ENCODE measurements at places on chromosomes 2 and 18.

- peak; percentile 58 for DNase-seq
Measured at GRCh38 chr2:147559070-147559725, 285.6 kb upstream of the ACVR2A start.

DNA sequence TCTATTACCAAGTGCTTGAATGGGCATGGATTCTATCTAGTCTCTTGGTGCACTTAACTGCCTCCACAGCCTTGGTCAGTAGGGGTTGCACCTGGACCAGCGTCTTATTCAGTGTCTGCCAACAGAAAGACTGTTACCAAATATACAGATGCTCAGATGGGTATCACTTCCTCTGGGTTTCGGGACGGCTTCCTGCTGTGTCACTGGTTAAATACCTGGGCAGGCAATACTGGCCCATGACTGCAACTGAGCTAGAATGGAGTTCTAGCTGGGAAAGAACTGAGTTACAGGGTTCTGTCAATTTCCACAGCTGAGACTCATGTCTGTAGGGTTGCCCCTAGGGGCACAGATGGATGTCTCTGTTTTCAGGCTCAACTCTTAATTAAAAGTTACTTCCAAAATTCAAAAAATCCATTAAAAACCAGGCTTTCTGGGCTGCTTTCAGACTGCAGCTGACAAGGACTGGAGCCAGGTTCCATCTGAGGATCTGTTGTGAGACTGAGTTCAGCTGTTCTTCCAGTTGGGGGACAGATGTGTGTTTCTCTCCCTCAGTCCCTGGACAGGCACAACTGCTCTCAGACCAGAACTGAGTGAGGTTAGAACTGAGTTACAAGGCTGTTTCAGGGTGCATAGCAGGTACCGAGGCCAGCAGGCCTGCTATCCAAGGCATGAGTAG lies 789.6 kb upstream of the SLC8A1 start:
- no peak for DNase-seq

DNA sequence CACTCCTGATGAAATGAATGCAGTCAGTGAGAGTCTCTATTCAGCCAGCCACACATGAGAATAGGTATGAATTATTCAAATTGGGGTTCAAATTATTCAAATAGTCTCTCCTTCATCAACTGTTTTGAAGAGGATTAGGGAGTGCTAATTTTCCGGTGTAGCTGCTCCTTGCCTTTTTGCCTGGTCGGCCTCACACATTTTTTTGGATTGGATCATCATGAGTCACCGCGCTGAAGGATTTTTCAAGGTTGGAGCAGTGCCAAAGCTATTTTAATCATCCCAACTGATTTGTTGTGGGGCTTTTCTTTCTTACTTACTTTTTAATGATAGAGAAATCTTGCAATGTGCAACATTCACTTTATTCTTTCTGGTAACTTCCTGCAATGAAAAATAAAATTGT lies 2.4 kb upstream of the DTNA start:
- DNase-seq = no peak

GRCh38 chr2:163370169-163370886 lies 365.5 kb downstream of the FIGN start:
- DNase-seq = no peak

DNA sequence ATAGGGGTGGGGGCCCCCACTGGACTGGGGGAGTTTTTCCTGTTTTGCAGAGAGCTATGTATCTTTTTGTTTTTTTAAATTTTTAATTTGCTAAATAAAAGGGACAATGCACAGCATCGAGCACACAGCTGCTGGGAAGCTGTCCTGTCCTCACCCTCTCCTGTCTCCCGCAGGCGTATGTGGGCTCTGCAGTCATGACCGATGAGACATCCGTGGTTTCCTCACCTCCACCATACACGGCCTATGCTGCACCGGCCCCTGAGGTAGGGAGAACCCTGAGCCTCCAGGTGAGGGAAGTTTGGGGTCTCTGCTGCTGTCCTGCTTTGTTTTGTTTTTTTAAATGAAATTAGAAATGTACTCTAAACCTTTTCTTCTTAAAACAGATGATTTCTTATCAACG lies 27.6 kb downstream of the PLEKHB2 start:
- no peak for DNase-seq

DNA sequence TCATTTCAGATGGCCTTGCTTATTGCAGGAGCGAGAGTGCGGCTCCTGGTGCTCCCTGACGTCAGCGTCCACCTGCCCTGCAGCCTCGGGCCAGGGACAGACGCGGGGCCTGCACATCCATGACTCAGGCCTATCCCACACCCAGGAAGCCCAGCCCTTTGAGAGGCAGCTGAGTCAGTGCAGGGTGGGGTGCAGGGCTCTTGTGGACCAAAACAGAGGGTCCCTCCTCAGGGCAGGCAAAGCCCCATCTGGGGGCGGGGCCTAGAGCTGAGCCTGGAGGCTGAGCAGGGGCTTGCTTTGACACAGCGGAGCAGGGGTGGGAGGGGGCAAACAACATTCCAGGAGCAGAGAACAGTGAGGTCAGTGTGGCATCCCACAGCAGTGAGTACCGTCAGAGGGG lies 7.7 kb upstream of the ARHGEF4 start:
- no peak for DNase-seq

DNA sequence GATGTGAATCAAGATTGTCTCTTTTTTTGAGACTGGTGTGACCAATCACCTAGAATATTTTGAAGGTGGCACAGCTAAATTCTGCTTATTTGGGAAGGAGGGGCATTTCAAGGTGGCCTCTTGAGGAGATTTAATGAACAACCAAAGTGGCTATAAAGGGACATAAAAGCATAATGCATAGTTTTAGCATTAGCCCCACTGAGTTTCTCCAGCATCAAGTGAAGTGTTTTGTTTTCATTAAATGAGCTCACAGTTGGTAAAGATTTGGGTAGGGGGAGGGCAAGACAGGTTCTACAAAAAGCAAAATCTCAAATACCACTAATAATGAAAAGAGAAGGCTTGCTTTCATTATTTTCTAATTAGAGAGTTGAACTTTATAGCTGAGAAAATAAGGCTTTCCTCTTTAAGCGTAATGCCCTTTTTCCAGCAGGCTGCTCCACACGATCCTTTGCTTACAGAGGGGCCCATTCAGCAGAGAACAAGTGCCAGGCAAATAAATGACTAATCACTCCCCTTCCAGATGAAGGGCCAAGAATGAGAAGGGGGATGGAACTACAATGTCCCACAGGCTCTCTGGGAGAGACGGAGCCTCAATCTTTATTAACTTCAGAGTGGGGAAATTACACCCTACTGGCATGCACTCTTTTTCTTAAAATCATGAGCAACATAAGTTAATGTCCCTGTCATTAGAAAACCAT lies 35.9 kb downstream of the LHCGR start:
- no peak for DNase-seq

DNA sequence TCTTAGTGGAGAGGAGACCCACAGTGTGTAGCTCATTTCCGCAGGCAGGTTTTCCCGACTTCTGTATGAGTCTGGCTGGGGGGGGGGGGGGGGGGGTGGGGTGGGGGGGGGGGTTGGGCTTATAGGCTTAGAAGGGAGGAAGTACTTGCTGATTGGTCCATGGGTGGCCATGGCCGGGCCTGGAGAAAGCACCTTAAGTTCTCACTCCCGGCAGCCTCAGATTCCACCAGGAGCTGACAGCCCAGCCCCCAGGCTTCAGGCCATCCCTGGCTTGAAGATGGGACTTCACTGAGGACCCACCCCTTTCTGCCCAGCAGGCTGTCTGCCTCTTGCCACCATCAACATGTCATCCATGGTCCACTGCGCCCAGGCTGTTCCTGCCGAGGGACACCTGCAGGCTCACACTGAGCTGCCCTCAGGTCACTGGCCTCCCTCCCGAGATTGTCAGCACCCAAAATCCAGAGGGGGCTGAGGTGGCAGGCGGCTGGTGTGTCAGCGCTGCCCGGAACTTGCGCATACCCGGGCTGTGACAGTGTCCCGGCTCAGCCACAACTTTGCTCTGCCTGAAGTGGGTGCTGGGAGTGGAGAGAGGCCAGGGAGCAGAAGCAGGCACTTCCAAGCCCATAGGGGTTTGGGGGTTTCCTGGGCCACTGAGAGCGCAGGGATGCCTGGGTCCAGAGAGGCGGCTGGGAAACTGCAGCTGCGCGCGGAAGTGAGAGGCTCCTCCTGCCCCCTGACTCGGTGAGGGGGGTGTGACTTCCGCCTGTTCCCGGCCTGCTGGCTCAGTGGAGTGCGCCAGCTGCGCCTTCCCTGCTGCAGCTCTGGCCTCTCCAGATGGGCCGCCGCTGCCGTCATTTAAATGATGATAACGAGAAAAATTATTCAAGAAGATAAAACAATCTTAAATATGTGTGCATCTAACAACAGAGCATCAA lies 256.1 kb downstream of the RPRM start:
- no peak for DNase-seq

DNA sequence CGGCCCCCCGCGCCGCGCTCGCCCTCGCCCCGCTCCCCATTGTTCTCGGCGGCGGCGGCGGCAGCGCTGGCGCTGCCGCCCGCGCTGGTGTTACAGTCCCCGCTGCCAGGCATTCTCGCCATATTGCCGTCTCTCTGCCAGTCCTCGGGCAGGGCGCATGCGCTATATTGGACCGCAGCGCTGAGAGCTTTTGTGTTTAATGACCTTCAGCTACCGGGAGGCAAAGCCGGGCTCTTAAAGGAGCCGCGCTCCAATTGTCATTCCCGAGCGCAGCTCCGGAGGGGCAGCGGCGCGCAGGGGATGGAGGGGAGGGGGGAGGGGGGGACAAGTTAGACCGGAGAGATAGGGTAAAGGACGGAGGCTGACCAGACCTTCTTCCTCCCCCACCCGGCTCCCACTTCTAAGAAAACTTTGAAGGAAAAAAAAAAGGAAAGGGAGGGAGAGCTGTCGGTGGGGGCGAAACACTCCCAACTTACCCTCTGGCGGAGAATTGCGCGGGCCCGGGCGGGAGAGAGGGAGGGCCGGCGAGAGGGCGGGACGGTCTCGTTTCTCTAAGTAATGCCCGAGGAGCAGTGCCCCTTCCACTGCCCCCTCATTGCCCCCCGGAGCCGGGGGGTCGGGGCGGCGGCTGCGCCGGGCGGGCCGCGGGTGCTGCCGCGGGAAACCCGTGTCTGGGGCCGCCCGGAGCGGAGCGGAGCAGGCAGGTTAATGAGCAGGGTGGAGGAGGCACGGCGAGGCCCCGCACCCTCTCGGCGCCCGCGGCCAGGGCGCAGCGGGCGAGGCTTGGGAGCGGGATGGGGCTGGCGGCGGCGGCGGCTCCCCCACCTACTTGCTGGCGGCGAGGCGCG lies at the start of gene KCTD1:
Gene KCTD1, minus strand, starts transcription at position 139 of the 848 bp plus-strand sequence. Its CDS starts 17 bp downstream, at position 122.
- peak; percentile 76 for DNase-seq

GRCh38 chr2:223929571-223930102 lies 15.5 kb downstream of the WDFY1 start:
- DNase-seq = peak; percentile 29

- DNase-seq = peak; percentile 57
Measured at GRCh38 chr2:218471982-218472381, 53.1 kb downstream of the VIL1 start.

- DNase-seq = no peak
Measured at GRCh38 chr2:6788614-6789013, 77.1 kb downstream of the CMPK2 start.

DNA sequence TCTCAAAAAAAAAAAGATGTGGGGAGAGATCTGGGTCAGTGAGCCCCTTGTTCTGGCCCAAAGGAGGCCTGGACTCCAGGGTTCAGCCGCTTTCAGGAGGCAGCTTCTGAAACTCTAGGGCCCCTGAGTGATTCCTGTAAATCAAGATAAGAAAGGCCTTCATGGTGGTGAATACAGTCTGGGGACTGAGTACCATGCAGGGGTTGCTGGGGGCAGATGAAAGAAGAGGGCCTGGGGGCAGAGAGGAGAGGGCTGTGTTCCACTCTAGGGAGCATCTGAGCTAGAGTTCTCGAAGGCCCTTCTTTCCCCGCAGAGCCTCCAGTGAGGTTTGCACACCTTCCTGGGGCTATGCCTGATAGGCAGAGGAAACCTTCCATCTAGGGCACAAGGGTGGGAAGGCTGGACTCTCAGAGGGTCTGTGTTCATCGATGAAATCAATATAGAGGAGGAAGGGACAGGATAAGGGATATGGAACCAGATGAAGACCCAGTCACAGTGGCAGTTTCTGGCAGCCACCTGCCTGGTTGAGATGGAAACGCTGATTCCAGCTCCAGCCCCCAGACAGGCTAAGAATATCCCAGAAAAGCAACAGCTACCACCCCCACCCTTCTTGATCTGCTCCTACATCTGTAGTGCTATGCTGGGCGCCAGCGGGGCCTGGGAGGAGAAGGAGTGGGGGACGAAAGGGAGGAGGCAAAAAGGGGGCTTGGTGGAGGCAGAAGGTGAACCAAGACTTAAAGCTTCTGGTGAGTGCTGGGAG lies 4.7 kb upstream of the CDK5R2 start:
- no peak for DNase-seq

GRCh38 chr2:110735366-110735765 lies 3.0 kb downstream of the ACOXL start:
- DNase-seq = no peak

- DNase-seq = no peak
Measured at GRCh38 chr2:193806088-193806774, 1611.5 kb upstream of the TMEFF2 start.
